ENCODE measurements at places on chromosomes 2 and 18.
A peak's percentile ranks its signal among the peaks of the same experiment; 100 is the strongest.

DNA sequence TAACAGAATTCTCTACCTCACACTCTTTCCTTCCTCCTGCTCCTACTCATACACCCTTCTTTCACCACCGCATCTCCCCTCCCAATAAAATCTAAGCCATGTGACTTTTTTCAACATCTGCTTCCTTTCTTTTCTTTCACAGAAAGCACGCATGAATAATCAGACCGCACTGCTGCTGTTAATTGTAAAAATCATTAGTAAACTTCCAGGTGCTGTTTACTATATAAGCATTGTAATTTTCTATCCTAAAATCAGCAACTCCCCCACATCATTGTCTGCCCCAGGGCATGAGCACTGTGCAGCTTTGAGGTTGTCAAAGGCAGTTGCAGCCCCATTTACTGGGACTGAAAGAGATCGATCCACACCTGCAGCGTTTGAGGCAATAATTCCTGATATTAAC is 782.6 kb upstream of the ID2 start:
- no peak overlapping the region for H3K27ac ChIP-seq
- H3K4me1 ChIP-seq: peaks cover 6% of the 10 kb centered on the region
- no peak overlapping the region for H3K4me3 ChIP-seq
- H3K27me3 ChIP-seq: peaks cover under 1% of the 10 kb centered on the region

GRCh38 chr18:57803103-57803969 is at the start of gene ATP8B1:
Gene ATP8B1 (minus strand): TSS chr18:57803315. CDS start chr18:57731807, 71,508 bp downstream.
- no peak within 1 kb of the TSS for H3K27ac ChIP-seq
- H3K27me3 ChIP-seq: peaks cover 21% of the 10 kb centered on the region
- H3K4me3 ChIP-seq: peak within 1 kb of the TSS; percentile 82
- H3K4me1 ChIP-seq: peaks cover 7% of the 10 kb centered on the region

DNA sequence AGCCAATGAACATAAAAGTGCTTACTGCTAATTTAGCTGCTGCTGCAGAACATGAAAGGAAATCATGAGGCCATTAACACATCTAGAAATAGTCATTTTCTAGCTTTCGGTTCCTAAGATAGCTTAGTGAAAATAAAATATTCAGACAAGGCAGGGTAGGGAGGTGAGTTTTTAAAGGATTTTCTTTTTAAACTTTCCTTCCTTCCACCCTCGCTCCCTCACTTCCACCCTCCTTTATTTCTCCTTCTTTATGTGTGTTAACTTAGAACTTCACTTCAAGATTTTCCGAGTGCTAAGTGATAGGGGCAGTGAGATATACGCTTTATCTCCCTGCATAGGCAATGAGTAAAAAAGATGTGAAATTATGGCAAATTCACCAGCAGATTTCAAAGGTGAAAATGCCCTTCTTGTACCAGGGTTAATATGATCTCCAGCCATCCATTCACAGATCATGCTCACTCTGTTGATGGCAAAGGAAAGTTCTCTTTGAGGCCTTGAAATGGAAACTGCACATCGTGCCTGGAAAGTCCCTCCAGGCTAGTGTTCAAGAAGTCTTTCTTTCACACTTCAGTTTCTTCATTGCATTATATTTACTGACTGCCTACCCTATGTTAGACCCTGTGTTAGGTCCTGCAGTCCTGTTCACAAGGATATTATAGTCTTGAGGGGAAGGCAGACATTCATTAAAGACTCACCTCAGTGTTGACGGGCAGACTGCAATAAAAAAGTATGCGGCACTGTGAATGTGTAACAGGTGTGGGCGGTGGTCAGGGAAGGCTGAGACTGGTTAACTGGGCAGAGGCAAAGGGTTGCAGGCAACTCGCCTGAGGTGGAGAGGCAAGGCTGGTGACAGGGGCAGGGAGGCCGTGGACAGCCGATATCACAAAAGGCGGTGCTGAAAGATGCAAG is 200.8 kb downstream of the PLCL1 start:
- no peak overlapping the region for H3K27ac ChIP-seq
- H3K36me3 ChIP-seq: no peaks in the 10 kb centered on the region
- no peak for DNase-seq
- H3K27me3 ChIP-seq: peaks cover 2% of the 10 kb centered on the region
- no peak overlapping the region for H3K4me3 ChIP-seq

DNA sequence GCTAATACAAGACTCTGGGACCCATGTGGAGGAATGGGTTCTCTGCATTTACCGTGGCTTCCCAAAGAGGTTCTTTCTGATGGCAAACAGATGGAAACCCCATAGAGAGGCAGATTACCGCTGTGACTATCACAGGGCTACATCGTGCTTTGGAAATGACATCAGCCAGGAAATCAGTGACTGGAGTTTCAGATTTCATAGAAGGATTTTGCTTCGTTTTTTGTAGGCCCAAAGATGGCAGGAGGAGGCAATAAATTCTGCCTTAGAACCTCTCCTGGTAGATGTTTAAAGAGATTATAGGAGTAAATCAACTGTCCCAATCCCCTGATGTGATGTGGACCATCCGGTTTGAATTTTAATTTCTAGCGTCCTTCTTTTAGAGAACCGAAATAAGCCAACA is 214.1 kb downstream of the AGPS start:
- no peak for DNase-seq
- peaks cover 5% of the 10 kb centered on the region for H3K36me3 ChIP-seq
- H3K4me3 ChIP-seq: no peak overlapping the region
- H3K27me3 ChIP-seq: no peaks in the 10 kb centered on the region

- H3K27ac ChIP-seq: no peak overlapping the region
- no peaks in the 10 kb centered on the region for H3K27me3 ChIP-seq
- DNase-seq: no peak
- H3K4me1 ChIP-seq: no peaks in the 10 kb centered on the region
Observed at GRCh38 chr2:116450990-116451389, 1363.5 kb upstream of the DDX18 start.

DNA sequence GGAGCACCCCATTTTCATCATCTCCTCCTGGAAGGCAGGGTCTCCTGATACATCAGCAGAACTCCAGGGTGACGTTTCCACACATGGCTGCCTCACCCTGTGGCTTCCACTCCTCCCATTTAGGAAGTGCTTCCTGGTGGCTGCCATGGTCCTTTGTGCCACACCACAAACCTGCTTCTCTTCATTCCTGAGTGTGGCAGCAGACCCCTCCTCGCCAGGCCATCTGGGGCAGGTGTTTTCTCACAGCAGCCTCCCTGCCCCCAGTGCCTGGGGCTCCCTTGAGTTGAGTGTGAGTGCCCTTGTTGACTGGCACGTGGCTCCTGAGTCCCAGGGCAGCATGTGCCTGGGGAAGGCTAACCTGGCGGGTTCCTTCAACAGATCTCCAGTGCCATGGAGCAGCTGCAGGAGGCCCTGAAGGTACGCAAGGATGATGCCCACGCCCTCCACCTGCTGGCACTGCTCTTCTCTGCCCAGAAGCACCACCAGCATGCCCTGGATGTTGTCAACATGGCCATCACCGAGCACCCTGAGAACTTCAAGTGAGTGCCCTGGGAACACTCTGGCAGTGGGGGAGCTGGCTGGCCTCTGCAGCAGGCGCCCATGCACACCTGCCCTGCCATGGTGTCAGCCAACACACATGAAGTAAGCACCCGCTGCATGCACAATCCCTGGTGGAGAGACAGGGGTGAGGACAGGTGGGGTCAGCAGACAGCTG is 113.4 kb upstream of the MCFD2 start:
- H3K4me3 ChIP-seq: no peak overlapping the region
- peaks cover 8% of the 10 kb centered on the region for H3K27me3 ChIP-seq
- H3K36me3 ChIP-seq: no peaks in the 10 kb centered on the region
- peaks cover 20% of the 10 kb centered on the region for H3K4me1 ChIP-seq
- DNase-seq: no peak

DNA sequence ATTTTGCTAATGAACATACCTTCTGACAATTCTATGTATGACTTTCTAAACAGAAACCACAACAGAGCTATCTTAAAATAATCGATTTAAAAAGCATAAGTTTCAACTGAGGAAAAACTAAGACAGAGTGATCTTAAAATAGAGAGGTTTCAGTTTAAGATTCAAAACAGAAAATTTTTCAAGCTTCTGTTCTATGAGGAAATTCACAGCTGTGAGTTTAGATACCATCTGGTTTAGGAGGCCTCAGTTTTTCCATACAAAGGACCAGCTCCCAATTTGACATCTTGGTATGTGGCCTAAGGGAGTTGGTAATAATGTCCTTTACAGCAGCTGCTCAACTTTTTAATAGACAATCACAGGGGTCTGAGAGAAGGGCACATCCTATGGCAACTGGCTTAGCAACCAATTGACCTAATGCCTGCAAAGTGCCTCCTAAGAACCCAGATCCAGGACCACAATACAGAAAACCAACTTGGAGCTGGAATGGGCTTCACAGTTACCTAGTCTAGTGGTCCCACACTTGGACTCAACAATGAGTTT is 39.7 kb downstream of the MDH1 start:
- H3K27me3 ChIP-seq: no peaks in the 10 kb centered on the region
- no peaks in the 10 kb centered on the region for H3K4me1 ChIP-seq
- DNase-seq: no peak

DNA sequence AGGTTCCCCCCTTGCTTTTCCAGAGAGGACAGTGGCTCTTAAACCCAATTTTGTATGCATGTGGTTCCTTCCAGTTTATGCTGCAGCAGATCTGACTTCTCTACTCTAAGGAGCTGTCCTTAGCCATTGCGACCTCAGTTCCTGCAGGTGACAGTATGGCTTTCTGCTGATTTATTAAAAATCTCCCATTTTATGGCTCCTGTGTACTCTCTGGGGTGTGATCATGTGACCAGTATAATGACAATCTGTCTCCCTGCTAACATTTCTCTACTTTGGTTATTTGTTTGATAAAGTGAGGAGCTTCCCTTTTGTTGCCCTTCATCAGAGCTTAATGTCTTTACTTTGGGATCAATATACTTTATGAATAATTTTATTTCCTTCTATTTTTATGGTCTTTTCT is 148.7 kb upstream of the VRK2 start:
- H3K27me3 ChIP-seq: no peaks in the 10 kb centered on the region
- no peak for DNase-seq
- no peak overlapping the region for H3K4me3 ChIP-seq
- H3K36me3 ChIP-seq: no peaks in the 10 kb centered on the region

GRCh38 chr18:35377875-35378573 is 887 bp upstream of the ZNF396 start:
- H3K36me3 ChIP-seq: peaks cover 5% of the 10 kb centered on the region
- H3K4me3 ChIP-seq: peak overlapping the region; percentile 86
- no peak overlapping the region for H3K27ac ChIP-seq
- no peak for DNase-seq
- H3K27me3 ChIP-seq: peaks cover 5% of the 10 kb centered on the region

GRCh38 chr2:145124085-145124484 is 604.2 kb upstream of the ZEB2 start:
- DNase-seq: no peak
- H3K4me3 ChIP-seq: no peak overlapping the region
- H3K27me3 ChIP-seq: no peaks in the 10 kb centered on the region
- no peaks in the 10 kb centered on the region for H3K36me3 ChIP-seq
- H3K4me1 ChIP-seq: no peaks in the 10 kb centered on the region
- H3K27ac ChIP-seq: no peak overlapping the region

GRCh38 chr2:139477618-139478017 is 697.4 kb upstream of the NXPH2 start:
- H3K4me3 ChIP-seq: no peak overlapping the region
- no peak for DNase-seq
- H3K36me3 ChIP-seq: no peaks in the 10 kb centered on the region

DNA sequence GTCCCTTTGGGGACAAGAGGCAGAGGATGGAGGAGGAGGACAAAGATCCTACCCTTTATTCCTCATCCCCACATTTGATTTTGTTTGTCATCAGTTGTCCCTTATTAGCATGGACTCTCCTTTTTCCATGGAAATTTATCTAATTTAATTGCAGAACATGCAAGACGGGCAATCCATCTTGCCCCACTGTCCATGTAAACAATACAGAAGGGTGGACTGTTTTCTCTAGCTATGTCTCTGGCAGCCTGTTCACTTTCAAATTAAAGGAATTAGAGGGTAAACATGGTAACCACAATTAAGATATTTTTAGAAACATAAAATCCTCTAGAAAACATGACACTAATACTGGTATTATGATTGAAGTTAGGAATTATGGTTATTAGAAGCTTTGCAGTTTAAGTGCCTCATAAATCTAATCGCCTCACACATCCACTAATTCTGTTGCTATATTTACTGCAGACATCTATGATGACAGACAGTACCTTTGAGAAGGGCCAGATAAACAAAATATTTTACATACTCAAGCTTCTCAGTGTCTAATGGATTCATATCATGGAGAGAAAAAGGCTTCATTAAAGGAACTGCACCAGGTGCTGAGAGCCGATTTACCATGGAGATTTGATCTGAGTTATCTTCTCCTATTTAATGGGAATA is 215.5 kb downstream of the LNPK start:
- DNase-seq: no peak
- H3K4me1 ChIP-seq: peaks cover 5% of the 10 kb centered on the region
- H3K4me3 ChIP-seq: no peak overlapping the region

DNA sequence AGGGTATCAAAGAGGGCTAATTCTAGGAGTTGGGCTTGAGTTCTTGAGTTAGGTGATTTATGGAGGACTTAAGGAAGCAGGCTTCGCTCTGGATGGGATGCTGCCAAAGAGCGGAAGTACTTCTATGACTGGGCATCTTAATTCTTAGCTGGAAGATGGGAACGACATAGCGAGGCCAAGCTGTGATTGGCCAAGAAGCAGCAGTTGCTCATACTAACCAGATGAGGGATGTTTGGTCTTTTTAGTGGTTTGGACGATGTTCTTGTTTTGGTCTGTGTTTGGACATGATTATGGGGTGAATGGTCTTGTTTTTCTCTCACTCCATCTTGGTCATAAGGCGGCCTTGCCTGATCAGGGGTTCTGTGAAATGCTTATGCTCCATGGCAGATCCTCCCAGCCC is 133.7 kb downstream of the MSH2 start:
- H3K27me3 ChIP-seq: peaks cover 2% of the 10 kb centered on the region
- H3K27ac ChIP-seq: no peak overlapping the region
- no peak overlapping the region for H3K4me3 ChIP-seq
